Fibroblast of the conjunctiva (primary cell): ENCODE measurements at places on chromosomes 7 and 10.

DNA sequence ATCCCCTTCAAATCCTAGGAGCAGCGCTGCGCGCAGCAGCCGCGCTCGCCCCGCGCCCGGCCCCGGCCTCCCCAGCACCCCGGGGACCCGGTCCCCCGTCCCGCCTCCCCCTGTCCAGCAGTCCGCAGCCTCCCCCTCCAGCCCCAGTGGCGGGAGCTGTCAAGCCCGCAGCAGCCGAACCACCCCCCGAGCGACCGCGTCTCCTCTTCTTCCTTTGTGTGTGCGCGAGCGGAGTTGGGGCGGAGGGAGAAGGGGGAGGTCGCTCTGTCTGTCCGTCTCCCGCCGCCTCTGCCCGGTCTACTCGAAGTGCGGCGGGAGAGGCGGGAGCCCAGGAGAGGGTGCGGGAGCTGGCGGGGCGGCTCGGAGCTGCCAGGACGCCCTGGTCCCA lies 375 bp upstream of the CHN2 start:
- DNase-seq = no peak

DNA sequence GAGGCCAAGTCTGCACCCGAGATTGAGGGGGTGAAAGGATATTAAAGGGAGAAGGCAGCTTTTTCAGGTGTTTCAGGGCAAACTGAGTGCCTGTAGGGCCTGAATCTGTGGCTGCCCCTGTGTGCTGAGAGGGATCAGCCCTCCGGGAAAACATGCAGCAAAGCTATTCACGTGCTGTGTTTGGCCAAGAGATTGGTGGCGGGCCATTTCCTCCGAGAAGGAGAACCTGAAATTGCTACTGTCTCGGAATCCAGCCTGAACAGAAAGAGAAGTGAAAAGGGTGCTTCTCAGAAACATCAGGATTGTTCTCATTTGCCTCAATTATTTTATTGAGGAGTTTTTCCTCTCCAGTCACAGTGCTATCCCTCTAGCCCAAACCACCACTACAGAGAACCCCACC lies 16.0 kb downstream of the GIMAP5 start:
- DNase-seq = no peak

GRCh38 chr10:71975087-71975870 lies 11.1 kb downstream of the CHST3 start:
- DNase-seq = no peak

DNA sequence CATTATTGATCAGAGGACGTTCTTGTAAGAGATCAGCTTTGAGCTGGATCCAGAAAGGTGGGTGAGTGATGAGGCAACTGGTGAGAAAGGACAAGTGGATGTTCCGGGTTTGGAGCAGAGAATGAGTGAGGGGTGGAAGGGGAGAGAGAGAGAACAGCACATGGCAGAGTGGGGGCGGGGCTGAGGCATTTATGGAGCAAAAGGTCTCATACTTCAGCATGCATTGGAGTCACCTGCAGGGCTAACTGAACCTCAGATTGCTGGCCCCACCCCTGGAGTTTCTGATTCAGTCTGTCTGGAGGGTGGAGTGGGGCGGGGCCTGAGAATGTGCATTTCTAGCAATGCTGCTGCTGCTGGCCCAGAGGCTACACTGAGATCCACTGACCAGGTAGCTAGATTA lies 71.2 kb downstream of the GOLGA7B start:
- no peak for DNase-seq

DNA sequence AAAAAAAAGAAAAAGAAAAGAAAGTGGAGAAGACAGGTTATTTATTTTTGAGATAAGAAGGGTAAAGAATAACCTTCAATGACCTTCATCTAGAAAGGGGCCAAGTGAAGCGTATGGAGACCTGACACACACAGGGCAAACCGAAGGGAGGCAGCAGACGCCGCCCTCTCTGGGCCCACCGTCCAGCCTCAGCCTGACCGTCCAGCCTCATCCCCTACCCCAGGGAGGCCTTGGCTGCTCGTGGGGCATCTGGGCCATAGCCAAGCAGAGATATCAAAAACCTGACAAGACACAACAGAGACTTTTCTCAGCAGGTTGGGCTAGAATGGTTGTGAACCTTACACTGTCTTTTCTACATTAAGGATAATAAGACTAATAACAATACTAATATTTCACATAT lies 10.9 kb downstream of the PRKAG2 start:
- no peak for DNase-seq

DNA sequence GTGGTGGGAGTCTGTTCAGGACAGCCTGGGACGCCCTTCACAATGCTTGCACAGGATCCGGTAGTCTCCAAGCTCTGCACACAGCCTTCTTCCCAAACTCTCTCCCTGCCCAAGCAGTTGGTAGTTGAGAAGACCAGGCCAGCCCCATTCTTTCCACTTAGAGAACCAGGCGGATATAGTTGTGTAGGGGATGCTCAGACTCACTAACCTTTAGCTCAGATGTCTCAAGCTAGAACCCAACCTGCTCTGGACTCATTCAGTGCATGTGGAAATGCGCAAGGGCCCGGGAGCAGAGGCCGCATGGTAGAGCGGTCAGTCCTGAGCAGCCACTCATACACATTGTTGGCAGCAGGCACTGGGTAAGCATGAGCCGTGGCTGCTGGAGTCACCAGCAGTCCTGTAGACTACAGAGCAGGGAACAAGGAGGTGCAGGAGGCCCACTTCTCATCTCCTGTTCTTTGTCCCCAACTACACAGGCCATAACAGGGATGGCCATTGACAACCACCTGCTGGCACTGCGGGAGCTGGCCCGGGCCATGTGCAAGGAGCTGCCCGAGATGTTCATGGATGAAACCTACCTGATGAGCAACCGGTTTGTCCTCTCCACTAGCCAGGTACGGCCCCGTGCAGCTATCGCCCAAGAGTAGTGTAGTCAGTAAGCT lies 17.2 kb upstream of the C10orf53 start:
- no peak for DNase-seq

GRCh38 chr7:102473271-102473991 lies 5.3 kb downstream of the POLR2J start:
- DNase-seq = no peak

DNA sequence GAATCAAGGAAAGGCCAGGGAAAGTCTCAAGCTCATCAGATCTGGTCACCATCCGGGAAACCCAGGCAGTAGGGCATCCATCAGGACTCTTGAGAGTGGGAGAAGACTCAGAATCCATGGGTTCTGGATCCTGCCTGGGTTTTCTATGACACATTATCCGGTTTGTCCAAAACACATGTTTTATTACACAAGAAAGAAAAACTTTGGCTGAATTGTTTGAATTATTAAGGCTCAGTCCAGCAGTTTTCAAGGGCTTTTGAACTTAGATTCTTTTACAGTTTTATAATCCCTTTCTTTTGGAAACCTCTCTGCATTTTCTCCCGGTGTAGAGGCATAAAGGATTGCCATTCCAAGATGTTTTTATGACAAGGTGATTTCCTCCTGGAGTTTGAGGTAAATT lies 528.5 kb upstream of the MGMT start:
- no peak for DNase-seq

- no peak for DNase-seq
Measured at GRCh38 chr10:47020471-47020870, 109.2 kb downstream of the PTPN20 start.

DNA sequence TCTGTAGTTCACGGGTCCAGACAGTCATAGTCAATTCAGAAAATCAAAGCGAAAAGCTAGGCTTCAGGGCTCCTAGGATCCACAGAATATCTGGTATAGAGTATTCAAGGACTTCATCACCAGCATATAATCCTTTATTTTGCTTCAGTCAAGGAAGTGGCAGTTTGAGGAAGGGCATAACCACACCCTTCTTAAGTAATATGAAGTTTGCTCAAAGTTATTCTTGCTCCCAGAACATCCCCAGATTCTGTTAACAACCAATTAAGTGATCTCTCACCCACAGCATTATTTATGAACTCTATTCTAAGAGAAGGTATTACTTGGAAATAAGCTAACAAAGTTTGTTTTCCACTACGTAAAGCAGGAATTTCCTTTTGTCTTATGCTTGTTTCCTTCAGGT lies 13.2 kb downstream of the CWF19L1 start:
- DNase-seq = no peak

- DNase-seq = no peak
Measured at GRCh38 chr7:142637240-142637639, 112.0 kb upstream of the PRSS1 start.

GRCh38 chr7:39413636-39414223 lies 152.5 kb upstream of the YAE1 start:
- no peak for DNase-seq

GRCh38 chr7:79272938-79273337 lies 180.5 kb downstream of the MAGI2 start:
- DNase-seq = no peak
